ENCODE measurements at places on chromosomes 1 and 21.

DNA sequence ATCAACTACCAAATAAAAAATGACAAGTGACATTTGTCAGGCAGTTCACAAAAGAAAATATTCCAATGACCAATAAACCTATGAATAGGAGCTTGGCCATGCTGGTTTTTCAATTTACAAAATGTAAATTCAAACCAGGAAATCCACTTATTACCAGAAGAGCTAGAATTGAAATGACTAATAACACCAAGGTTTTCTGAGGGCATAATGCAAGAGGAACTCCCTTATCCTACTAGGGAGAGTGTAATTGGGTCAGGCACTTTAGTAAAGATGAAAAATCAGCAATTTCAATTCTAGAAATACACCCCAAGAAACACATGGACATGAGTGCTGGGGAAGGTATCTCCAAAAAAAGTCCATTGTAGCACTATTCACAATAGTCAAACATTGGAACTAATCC is 16.7 kb upstream of the TIAM1 start:
- no peak for DNase-seq

- peak; percentile 17 for DNase-seq
Observed at GRCh38 chr21:41961282-41961701, 7.5 kb upstream of the C2CD2 start.

- no peak for DNase-seq
Observed at GRCh38 chr1:7912743-7913557, 27.7 kb downstream of the TNFRSF9 start.

DNA sequence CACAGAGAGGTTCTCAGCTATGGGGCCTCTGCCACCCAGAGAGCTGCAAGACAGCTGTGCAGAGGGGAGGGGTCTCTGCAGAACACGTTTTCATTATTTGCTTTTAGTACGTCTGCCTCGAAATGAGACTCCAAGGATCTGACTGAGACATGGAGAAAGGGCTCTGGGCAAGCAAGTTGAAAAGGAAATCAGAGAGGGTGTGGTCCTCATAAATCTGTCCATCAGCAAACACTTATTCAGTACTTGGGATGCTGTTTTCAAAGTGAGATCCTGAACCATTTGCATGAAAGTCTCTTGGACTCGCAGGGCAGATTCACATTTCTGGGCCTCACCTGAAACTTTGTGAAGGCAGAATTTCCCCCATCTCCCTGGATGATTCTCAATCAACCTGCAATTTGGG is 197.4 kb upstream of the GALNT2 start:
- DNase-seq, result no peak

DNA sequence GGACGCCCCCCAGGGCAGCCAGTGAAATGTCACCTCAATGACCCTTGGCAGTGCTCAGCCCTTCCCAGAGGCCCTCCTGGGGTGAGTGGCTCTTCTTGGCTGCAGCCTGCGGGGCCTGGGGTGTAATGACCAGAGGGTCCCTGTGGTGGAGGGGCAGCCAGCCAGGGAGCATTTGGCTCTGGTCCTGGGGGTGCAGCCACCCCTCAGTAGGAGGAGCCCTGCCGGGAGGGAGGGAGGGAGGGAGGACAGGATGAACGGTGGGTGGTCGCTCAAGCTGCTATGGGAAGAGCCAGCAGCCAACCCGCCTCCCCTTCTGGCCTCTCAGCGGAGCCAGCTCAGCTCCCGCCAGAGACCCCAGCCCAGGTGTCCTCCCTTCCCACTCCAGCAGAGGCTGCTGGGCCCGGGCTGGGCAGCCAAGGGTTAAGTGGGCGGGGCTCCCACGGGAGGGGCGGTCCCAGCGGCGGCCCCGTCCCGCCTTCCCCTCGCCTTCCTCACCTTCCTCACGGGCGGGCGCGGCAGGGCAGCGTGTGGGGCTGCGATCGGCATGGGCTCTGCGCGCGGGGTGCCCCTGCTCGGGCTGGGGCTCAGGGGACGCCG is 9.0 kb upstream of the PLCH2 start:
- no peak for DNase-seq

- no peak for DNase-seq
Observed at GRCh38 chr1:185305419-185305818, 11.6 kb downstream of the IVNS1ABP start.

- DNase-seq, result no peak
Observed at GRCh38 chr1:171784784-171785183, 3.3 kb downstream of the METTL13 start.

GRCh38 chr1:8598783-8599182 is 218.7 kb downstream of the RERE start:
- DNase-seq, result no peak

- DNase-seq, result no peak
Observed at GRCh38 chr1:77412069-77412819, 130.4 kb downstream of the AK5 start.

GRCh38 chr1:208759255-208759654 is 515.1 kb upstream of the PLXNA2 start:
- DNase-seq, result no peak

- DNase-seq, result peak; percentile 38
Observed at GRCh38 chr1:223500560-223501425, 107.6 kb downstream of the CCDC185 start.

GRCh38 chr1:10682449-10683309 is 113.8 kb downstream of the CASZ1 start:
- no peak for DNase-seq

- peak; percentile 99 for DNase-seq
Observed at GRCh38 chr21:41630249-41630648, 122.3 kb upstream of the TMPRSS2 start.

- no peak for DNase-seq
Observed at GRCh38 chr1:151809290-151809984, 4.2 kb upstream of the LINGO4 start.

- no peak for DNase-seq
Observed at GRCh38 chr21:22063140-22063539, 1064.9 kb downstream of the NCAM2 start.

DNA sequence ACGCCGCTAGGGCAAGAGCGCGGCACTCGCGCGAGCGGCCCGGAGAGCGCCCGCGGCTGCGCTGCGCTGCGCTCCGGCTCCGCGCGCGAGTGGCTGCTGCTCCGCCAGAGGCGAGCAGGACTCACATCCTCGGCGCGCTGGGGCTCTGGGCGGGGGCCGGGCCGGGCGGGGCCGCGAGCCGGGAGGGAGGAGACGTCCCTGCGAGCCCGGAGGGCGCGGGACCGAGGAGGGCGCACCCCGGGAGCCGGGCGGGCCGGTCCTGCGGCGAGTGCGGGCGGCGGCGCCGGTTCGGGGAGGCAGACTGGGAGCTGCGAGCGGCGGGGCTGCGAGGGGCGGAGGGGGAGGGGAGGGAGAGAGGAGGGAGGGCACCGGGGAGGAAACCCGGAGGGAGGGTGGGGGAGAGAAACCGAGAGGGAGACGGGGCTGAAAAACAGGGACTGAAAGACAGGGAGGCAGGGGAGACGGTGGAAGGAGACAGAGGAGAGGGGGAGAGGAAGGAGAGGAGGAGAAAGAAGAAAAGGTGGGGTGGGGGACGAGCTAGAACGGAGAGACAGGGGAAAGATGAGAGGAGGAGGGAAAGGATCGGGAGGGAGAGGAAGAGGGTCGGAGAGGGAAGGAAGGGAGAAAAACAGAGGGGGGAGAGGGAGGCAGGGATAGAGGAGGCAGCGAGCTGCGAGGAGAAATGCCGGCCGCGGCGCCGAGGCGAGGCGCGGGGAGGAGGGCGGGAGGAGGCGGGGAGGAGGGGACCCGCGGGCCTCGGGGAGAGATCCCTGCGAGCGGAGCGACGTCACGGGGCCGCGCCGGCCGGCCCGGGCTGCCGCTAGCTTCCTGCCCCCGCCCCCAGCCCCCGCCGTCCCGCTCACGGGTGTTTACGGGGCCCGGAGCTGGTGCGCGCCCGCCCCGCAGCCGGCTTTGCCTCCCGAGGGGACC is at the start of gene CAMK2N1:
Gene CAMK2N1, minus strand, starts transcription at position 684 of the 930 bp plus-strand sequence. CDS start 831 bp downstream, outside the sequence.
- DNase-seq, result no peak

DNA sequence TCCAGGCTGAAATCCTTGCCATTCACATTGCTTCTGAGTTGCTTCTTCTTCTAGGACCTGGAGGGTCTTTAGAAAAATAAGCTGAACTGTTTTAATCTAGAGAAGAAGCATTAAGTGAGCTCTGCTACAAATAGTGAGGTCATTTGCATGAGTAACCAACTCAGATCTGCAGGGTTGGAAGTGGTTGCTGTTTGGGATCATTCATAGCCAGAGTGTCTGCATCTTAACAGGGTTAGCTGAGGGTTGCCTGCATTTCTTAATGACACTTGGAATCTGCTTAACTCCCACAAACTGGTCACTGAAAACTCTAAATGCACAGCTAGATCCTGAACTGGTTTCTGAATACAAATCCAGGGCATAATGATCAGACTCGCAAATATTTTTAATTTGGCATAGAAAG is 9.9 kb downstream of the CNIH3 start:
- DNase-seq, result peak; percentile 57

DNA sequence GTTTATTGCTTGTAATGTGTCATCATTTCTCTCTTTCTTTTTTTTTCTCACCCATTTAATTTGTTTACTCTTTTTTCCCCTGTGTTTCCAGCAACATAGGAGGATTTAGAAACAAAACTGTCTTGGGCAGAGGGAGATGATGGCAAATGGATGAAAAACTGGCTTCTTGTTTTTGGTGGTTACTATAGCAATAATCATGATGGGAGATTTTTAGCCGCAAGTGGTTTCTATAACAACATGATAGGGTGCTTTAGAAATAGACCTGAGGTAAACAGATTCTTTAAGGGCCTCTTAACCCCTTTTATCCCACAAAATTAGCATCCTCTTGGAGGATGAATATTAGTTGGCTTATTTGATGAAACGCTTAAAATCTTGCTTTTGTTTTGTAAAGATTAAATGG is 51.6 kb downstream of the CRB1 start:
- no peak for DNase-seq

GRCh38 chr1:22471078-22471477 is 19.4 kb downstream of the ZBTB40 start:
- DNase-seq, result peak; percentile 26

DNA sequence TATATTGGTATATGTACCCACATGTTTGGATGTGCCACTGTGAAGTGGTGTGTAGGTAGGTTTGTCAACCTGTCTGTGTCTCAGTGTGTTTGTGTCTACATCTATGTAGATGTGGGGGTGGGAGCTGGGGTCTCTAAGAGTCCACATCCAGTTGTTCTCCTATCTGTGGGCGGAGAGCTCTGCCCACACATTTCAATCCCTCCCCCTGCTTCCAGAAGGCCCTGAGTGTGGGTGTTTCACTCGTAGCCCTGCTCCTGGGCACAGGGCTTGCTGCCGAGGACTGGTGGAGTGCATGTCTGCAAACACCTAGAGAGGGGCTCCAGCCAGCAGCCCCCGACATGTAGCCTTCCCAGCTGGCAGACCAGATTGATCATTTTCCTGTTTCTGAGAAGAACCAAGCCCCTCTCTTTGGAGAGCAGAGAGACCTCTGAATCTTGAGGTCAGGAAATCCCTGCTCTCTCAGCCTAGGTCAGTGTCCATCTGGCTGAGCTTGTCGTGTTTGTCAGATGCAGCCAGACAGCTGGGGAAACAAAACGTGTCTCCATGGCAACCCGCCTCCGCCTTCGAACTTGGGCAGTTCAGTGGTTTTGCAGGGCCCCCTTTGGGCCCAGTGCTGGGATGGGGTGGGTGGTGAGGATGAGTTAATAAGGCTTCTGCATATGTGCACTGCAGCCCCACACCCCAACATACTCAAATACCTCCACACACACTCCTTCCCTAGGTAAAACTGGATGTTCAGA is 31.2 kb upstream of the SYNC start:
- no peak for DNase-seq

GRCh38 chr1:204294357-204294756 is 65.4 kb downstream of the PLEKHA6 start:
- DNase-seq, result peak; percentile 88

GRCh38 chr1:25758466-25759070 is 41.4 kb upstream of the SELENON start:
- DNase-seq, result no peak

GRCh38 chr21:14262039-14262438 is 46.1 kb downstream of the RBM11 start:
- no peak for DNase-seq

- peak; percentile 7 for DNase-seq
Observed at GRCh38 chr1:59898927-59899326, 27.6 kb downstream of the CYP2J2 start.

DNA sequence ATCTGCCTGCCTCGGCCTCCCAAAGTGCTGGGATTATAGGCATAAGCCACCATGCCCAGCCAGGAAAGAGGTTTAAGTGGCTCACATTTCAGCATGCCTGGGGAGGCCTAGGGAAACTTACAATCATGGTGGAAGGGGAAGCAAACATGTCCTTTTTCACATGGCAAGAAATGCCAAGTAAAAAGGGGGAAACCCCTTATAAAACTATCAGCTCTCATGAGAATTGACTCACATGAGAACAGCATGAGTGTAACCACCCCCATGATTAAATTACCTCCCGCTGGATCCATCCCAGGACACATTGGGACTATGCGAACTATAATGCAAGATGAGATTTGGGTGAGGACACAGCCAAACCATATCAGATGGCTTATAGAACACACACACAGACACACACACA is 8.8 kb upstream of the KLHL12 start:
- no peak for DNase-seq

- DNase-seq, result peak; percentile 41
Observed at GRCh38 chr1:209527372-209527771, 56.1 kb upstream of the CAMK1G start.

All from fibroblast of skin of left quadriceps (primary cell).